GM03348 (cell line): ENCODE measurements at places on chromosomes 7 and 10.

GRCh38 chr10:60147025-60147424, 240.7 kb upstream of the CCDC6 start:
- no peak for DNase-seq

GRCh38 chr7:37756797-37757551, 73.4 kb downstream of the GPR141 start:
- DNase-seq: no peak

GRCh38 chr10:132403511-132404168, 6.6 kb downstream of the PWWP2B start:
- no peak for DNase-seq

DNA sequence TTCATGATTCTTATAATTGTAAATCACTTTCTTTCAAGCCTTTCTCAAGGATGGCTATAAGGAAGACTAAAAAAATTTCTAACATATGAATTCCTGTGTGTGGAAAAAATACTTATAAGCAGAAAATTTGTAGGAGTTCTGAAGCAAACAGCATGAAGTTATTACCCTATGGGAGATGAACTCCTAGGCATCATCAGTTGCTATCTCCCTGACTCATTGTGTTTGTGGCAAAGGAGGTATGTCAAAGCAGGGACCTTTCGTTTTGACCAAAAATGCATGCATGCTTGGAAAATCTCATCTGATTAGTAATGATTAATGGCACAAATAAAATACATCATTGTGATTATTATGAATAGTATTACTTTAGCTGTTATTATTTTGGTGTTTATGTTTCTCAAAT, 59.4 kb downstream of the CALCR start:
- no peak for DNase-seq

DNA sequence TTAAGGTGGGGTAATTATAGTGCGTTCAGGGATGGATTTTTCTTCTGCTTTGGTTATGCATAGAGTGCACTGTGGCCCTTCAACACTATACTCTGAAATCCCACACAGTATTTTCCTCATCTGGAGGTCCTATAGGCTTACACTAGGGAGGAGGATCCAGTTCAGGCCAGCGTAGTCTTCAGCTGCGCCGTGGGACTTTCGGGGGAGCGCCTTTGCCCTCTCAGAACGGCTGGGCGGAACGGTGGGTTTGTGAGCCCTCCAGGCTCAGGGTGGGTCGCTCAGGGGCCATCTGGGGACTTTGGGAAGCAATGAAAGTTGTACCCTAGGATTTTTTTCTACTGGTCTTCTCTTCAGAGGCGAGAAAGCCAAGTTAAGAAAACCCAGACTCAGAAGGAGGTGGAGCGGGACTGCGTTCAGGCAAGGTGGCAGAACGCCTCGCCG, 652 bp upstream of the VPS26A start:
- DNase-seq: peak; percentile 75

DNA sequence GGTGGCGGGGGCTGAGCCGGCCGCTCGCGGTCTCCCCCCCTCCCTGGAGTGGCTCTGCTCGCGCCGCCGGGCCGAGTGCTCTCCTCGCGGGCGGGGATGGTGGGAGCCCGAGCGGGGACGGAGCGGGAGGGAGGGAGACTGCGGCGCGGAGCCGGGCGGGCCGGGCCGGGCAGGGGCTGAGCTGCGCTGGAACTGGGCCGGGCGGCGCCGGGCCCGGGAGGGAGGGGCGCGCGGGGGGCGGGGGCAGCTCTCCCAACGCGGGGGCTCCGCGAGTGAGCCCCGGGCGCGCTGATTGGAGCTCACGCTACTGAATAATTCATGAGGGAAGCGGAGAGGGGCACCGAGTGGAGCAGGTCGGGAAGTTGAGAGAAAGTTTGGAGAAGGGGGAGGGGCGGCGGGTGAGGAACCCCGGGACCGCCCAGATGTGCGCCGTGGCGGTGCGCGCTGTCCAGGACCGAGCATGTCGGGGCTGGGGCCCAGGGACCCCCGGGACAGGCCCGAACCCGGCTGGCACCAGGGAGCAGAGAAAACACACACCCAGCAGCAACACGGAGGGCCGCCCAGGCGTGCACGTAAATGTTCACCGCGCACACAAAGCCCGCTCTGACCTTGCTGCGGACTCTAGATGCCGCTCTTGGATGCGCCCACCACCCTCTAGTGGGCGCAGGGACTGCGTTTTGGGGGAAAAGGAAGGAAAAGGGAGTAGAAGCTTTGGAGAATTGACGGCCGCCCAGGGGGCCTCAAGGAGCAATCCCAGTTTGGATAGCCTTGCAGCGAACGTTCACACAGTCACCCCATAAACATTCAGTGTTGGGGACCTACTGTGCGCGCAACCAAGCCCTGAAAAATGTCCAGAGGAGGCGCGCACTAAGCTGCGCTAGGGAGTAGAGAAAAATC, at the start of gene EPHB4:
Gene EPHB4, minus strand, starts transcription at position 194 of the 897 bp plus-strand sequence. CDS start 493 bp downstream, outside the sequence.
- peak; percentile 91 for DNase-seq

DNA sequence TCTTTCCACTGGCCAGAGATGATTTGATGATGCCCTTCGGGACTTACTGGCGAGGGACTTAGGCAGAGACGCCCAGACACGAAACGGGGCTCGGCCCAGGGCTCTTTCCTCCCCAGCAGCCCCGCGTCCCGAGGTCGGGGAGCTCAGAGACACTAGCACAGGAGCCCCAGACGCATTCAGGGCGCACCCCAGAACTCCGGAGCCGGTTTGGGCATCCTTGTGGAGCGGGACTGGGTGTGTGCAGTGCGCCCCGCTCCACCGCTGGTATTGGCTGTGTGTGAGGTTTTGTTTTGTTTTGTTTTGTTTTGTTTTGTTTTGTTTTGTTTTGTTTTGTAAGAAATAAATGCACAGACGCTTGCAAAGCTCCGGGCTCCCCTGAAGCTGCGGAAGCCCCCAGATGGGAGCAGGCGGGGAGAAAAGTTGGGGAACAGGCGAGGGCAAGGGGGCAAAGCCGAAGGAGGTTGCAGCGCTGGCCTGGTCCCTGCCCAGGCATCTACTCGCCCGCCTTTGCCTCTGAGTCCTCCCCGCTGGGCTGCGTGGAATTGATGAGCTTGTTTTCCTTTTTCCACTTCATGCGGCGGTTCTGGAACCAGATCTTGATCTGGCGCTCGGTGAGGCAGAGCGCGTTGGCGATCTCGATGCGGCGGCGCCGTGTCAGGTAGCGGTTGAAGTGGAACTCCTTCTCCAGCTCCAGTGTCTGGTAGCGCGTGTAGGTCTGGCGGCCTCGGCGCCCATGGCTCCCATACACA, 1.9 kb upstream of the HOXA5 start:
- no peak for DNase-seq

- no peak for DNase-seq
Observed at GRCh38 chr10:131275691-131276090, 35.8 kb downstream of the TCERG1L start.

- DNase-seq: peak; percentile 25
Observed at GRCh38 chr10:23656735-23657134, 217.9 kb downstream of the OTUD1 start.
